Activated CD4-positive, alpha-beta T cell treated with anti-CD3 and anti-CD28 coated beads for 36 hours (primary cell): ENCODE measurements at places on chromosomes 2 and 18. TPM values are rescaled to one million over a fixed set of nuclear protein-coding genes. Genes with fewer than 3 reads are reported as not detected.
A peak's percentile ranks its signal among the peaks of the same experiment; 100 is the strongest.

GRCh38 chr18:23825978-23826405 is 136.7 kb downstream of the LAMA3 start:
- peak; percentile 21 for DNase-seq

DNA sequence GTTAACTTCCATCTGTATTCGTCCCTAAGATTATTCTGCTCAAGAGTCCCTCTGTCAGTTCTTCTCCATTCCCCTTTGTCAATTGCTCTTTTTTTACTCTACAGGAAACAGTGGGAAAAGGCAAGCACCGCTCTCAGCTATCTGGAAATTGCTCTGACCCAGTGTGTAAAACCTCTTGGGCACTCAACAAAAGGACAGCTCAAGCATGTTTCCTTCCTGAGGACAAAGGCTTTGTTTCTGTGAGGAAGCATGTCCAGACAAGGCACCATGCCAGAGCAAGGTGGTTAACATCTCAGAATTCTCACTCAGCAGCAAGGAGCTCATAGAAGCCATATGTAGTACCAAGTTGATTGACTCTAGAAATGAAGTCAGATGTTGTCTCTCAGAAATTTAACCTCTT is 735.6 kb downstream of the TSN start:
- DNase-seq, result no peak

DNA sequence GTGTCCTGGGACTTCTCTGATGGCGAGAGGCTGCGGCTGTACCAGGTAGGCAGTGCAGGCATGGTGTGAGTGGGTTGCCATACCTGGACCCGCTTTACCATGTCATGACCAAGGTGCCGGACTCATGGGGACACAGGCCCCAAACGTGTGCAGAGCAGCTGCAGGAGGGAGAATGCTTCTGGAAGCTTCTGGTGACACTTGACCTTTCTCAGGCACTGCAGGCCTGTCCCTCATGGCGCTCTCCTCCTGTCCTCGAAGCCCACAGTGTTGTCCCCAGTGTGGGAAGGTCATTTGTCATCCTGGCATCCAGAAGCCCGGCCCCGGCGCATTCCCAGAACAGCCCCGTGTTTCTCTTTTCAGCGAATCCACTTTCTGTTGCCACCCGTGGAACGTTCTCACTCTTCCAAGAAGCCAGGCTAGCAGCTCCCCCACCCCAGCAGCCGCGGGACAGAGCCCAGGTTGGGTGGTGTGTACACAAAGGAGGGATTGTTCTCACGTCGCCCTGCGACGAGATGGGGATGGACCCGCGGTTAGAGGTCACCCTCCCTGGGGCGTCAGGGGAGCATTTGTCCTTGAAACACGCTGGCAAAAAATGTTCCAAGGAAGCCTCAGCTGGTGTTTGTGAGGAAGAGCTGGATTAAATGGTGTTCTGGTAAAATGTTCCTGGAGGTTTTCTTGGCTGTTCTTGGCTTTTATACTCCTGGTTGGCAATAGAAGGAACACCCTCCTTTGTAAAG is 43.7 kb downstream of the SH3BP4 start:
- DNase-seq, result no peak

DNA sequence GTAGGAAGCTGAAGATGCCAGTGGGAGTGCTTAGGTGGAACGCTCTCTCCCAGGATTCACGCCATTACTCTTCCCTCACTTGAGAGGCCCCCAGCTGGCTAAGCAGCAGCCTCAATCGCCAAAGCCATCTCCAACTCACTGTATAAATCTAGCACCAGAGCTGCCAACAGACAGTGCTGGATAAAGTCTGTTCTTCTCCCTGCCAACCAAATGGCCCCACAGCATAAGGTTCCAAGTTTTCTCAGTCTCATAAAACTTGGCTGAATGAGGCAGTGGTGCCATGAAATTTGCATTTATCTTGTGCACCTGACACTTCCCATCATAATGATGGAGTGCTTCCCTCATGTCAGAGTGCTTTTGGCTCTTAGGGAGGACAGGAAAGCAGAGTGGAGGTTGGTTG is 428.2 kb upstream of the ETAA1 start:
- no peak for DNase-seq

Gene TDRD15
- total RNA-seq, result not detected

GRCh38 chr2:169859423-169859822 is 32.2 kb downstream of the UBR3 start:
- DNase-seq, result no peak

Gene RNF125
- total RNA-seq, result 22.2 TPM

GRCh38 chr2:102367331-102367971 is 11.9 kb downstream of the IL18R1 start:
- peak; percentile 64 for DNase-seq

GRCh38 chr2:197255543-197255942 is 55.0 kb downstream of the ANKRD44 start:
- peak; percentile 90 for DNase-seq
